RWPE1 (cell line): ENCODE measurements at places on chromosomes 6 and 20.

DNA sequence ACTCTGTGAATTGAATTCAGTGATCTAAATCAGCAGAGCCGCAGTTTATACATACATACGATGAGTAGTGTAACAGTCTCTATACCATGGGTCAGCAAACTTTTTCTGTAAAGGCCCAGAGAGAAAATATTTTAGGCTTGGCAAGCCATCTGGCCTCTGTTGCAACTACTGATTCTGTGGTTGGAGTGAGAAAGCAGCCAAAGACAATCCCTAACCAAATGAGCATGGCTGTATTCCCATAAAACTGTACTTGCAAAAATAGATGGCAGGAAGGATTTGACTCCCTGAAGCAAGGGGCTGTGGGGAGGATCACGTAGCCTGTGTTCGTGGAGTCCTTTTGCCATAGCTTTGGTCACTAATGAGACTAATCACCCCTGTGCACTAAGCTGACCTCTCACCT is 17.9 kb upstream of the MOCS1 start:
- no peak for DNase-seq

DNA sequence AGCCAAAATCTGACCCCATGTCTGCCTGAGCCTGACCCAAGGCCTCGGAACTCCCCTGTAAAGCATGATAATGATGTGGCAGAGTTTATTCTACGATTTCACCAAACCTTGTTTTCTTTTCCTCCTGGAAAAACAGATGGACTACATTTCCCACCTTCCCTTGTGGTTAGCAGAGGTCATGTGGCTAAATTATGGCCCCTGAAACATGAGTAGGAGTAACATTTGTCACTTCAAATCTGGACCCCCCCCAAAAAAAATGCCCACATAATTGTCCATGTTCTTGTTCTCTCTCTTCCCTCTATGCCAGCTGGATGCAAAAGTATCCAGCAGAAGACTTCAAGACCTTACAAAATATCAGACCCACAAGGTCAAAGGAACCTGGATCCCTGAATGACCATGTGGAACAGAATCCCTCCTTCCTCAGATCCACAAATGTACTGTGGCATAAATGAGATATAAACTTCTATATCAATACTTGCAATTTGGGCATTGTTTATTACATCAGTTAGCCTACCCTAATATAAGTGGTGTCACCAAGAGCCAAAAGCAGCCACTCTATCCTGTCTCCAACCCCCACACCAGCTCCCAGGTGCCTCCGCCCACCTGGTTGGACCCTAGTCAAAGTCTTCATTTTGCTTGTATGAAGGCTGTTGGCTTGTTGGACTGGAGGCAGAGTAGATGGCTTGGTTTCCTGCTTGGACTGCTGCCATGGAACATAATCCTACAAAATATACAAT is 1.4 kb downstream of the C20orf96 start:
- DNase-seq, result no peak

DNA sequence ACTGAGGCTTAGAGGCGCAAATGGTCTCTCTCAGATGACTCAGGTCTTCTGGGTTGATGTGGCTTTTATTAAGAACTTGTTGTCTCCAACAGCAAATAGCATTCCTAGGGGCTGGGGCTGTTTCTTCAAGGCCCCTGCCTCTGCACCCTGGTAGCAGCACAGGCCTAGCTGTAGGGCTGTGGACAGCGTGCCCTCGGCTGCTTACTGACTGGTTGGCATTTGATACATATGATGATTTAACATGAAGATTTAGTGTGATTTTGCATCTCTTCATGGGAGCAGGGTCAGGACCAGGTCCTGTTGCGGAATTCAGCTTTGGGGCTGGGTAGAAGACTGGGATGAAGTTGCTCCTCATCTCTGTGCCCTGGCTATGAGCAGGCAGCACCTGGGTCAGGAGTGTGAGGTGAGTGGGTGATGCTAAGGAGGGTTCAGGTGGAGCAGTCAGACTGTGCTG is 24.3 kb upstream of the IER3 start:
- DNase-seq, result no peak

- DNase-seq, result no peak
Measured at GRCh38 chr20:50100552-50100951, 12.4 kb downstream of the UBE2V1 start.

DNA sequence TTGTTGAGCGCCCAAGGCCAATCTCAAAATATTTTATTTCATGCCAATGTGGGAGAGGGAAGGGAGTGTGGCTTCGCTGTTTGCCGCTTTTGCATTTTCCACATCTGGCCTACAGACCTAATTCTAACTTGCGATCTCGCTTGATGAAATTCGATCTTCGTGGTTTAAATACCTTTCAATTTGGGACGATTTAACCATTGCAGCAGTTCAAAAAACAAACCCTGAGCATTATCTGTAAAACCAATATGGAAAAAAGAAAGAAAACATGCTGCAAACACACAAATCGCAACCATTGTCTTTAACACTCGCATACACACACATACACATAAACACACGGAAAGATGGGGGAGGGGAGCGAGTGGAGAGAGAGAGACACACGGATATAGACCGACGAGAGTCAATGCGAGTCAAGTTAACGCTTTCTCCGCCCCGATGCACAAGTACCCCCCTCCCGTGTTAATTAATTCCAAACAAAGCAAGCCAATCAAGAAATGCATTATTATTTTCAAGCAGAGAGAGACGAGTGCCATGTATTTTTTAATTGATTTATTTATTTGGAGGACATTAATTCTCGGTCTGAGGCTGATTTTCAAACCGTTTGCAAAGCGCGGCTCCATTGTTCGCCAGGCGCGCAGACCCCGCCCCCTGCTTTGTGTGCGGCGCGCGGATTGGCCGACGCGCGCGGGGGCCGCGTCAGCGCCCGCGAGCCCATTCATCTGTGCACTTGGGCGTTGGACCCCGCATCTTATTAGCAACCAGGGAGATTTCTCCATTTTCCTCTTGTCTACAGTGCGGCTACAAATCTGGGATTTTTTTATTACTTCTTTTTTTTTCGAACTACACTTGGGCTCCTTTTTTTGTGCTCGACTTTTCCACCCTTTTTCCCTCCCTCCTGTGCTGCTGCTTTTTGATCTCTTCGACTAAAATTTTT is at the start of gene MARCKS:
MARCKS (plus strand) TSS at position 721 of the 931 bp plus-strand sequence. CDS start 401 bp downstream, outside the sequence.
- DNase-seq, result peak; percentile 86

DNA sequence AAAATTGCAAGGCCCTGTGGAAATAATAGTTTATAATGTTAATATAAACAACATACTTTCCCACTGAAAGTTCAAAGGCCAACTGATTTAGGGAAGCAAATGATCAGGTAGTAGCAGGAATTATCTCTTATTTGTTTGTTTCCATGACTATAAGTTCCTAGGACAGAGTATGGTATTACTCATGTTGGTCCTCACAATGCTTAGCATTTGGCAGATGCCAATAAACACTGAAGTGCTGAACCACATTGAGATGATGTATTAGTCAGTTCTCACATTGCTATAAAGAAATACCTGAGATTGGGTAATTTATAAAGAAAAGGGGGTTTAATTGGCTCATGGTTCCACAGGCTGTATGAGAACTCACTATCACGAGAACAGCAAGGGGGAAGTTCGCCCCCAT is 129.6 kb upstream of the NUP153 start:
- no peak for DNase-seq

- DNase-seq, result no peak
Measured at GRCh38 chr6:35663447-35664235, 25.1 kb downstream of the FKBP5 start.

GRCh38 chr6:132933090-132933489 is 118.7 kb downstream of the RPS12 start:
- no peak for DNase-seq
